ENCODE measurements at places on chromosomes 2 and 18. TPM values are rescaled to one million over a fixed set of nuclear protein-coding genes. Genes with fewer than 3 reads are reported as not detected.

SUMO1 gene
- 106 TPM for total RNA-seq

DNA sequence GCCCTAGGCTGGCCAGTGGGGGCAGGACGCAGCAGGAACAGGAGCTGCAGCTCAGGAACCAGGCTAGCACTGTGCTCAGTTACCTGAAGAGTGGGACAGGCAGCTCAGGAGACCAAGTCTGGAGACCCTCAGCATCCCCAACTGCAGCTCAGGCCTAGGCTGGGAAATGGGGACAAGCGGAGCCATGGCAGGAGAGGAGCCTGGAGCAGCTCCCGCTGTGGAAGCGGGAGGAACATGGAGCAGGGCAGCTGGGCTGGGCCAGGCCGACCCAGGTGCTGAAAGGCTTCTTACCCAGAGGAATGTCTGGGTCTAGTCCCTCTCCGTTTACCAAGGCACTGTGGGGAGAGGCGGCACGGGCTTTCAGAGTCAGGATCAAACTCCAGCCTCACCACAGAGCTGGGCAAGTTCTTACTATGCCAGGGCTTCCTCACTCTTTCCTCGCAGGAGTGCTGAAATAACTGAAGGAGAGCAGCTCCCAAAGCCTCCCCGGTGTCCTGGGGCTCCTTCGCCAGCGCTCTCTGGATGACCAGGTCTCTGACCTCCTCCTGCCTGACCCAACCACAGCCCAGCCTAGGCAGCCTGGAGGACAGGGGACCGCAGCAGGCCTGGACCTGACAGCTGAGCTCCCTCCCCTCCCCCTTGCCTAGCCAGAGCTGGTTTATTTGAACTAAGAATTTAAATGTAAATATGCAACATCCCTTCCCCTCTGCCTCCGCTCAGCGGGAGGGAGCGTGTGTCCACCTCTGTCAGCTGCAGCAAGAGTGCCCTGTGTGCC, 247.8 kb upstream of the SIX2 start:
- no peak for DNase-seq

GRCh38 chr18:23239885-23240608, 104.8 kb downstream of the CABLES1 start:
- DNase-seq, result no peak

TTN gene
- total RNA-seq, result 1.7 TPM

GRCh38 chr2:45288532-45289417, 279.5 kb upstream of the SIX2 start:
- DNase-seq, result peak; percentile 73

- no peak for DNase-seq
Observed at GRCh38 chr2:190338453-190338852, 4.9 kb upstream of the INPP1 start.

DNA sequence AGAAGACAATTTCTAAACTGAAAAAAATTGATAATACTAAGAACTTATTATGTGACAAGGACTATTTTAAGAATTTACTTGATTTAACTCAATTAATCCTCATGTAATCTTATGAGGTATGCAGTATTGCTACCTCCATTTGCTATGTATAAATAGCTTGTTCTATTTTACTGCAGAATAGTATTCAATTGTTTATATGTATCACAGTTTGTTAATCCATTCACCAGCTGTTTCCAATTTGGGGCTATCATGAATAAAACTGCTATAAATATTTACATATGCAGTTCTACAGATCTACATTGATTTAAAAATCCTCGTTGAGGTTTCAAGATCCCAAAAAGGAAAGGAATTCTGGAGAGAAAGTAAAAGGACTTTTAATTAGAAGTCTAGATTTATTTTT, 54.8 kb upstream of the DOCK10 start:
- DNase-seq, result no peak

ZNF513 gene
- total RNA-seq, result 4.6 TPM

GRCh38 chr2:106085181-106085940, 108.7 kb downstream of the UXS1 start:
- DNase-seq, result peak; percentile 4

GREB1 gene
- 0.38 TPM for total RNA-seq

TUBB6 gene
- 1,510 TPM for total RNA-seq

APOB gene
- total RNA-seq, result 0.13 TPM

DNA sequence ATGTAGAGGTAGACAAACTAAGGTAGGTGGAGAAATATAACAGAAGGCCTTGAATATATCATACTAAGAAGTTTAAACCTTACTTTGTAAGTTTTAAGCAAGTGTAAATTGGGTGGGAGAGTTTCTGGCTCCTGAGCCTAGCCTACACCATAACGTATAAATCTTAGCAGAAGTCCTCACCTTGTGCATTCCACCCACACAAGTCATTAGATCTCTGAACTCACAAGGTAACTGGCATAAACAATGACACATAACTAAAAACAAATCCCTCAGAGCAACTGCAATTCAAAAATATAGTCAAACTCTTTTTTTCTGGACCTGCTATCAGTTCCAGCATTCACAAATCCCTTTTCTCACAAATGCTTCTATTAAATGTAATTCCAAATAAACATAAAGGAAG, 9.4 kb downstream of the REV1 start:
- no peak for DNase-seq

GRCh38 chr18:21183670-21184069, 58.4 kb upstream of the GREB1L start:
- DNase-seq, result no peak

DNA sequence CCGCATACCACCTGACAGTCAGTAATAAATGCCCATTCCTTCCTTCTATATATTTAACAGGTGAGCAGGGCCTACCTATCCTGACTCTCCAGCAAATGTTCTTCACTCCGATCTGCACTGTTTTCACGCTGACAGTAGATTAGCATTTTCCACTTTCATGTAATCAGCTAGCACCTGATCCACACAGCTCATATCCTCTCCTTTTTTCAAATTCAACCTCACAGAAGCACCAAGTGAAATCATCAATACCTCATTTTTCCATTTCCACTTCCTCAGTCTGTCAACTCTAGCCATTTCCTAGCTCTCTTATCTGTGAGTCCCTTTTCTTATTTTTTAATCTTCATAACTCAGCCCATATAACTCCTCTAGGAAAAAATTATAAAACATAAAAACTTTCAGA, 402.8 kb downstream of the ZEB2 start:
- DNase-seq, result no peak

DNA sequence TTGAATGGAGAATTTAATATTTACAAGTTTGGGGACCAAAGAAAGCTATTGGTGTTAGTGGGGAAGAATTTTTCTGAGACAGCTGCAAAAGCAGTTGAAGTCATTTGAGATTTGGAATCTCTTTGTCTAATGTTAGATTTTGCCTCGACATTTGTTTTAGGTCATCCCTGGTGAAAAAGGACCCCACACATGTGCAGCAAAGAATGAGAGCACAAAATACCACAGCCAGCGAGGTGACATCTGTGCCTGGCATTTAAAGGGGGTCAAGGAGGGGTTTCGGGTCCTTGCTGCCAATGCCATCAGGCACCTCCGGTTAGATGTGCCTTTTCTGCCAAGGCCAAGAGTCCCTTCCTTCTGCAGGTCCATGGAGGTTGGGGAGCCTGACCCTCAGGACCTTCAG, 173.3 kb downstream of the TRIB2 start:
- no peak for DNase-seq

- no peak for DNase-seq
Observed at GRCh38 chr2:120384486-120385354, 38.8 kb downstream of the INHBB start.

GRCh38 chr2:118122594-118123281, 34.5 kb downstream of the INSIG2 start:
- DNase-seq, result no peak

DNA sequence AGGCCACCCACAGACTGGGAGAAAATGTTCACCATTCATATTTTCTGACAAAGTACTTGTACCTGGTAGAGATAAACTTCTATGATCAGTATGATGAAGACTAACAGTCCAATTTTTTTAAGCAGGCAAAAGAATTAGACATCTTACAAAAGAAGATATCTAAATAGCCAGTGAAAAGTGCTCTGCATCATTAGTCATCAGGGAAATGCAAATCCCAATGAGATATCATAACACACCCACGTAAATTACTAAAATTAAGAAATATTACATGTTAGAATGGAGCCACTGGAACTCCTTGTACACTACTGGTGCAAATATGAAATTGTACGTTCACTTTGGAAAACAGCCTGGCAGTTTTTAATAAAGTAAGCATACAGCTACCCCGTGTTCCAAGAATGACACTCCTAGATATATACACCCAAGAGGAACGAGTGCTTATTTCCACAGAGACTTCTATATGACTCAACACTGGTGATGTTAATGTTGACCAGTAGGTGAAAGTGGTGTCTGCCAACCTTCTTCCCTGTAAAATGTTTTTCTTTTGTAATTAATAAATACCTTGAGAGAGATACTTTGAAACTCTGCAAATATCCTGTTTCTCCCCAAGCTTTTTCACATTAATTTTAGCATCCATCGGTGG, 80.3 kb downstream of the NPAS2 start:
- no peak for DNase-seq

DNA sequence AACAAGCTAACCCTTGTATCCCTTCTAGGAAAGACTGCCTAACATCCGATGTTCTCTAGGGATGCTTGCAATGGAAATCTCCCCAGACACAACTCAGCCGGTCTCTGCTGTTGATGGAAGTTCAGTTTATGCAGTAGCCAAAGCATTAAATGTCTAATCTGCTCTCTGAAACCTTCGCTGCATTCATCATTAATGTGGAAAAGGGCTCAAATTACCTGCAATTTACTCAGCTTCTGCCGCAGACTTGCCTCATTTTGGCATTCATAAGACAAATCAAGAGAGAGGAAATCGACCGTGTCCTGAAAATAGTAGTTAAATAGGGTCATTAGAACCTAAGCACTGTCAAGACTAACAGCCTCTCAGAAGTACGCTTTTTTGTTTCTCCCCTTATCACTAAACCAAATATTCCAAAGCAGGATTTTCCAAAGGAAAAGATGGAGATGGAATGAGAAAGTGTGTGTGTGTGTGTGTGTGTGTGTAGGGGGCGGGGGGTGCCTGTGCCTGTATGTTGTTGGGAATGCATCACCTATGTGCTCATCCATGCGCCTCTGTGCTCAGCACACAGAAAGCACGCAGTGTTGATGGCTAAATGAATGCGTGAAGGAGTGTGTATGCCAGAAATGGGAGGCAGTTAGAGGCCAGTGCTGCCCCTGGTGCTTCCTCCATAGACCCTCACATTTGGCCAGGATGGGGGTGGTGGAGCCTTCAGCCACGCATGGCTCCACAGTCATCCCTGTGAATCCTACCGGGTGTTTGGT, 7.4 kb downstream of the LCT start:
- DNase-seq, result no peak

SCG2 gene
- total RNA-seq, result not detected

SNORC gene
- 0.13 TPM for total RNA-seq

DNA sequence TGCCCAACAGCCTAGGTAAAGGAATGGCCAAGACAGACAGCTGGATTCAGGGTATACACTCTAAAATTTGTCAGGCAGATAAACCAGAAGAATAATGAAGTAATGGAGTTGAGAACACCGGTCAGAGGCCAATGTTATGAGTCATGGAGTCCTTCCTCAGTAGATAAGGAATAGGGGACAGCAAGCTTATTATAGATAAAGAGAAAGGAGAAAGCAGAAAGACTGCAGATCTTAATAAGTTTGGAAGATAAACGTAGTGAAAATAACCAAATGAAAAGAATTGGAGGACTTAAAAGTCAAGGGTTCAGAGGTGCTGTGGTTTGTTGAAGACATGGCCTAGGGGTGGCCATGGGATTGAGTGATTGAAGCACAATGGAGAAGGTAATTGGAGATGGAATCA, 63.5 kb upstream of the NFE2L2 start:
- no peak for DNase-seq

MYL12A gene
- total RNA-seq, result 1,001 TPM

GRCh38 chr18:45771587-45772480, 47.9 kb downstream of the SLC14A1 start:
- DNase-seq, result no peak

GRCh38 chr18:49858309-49859020, 45.1 kb upstream of the ACAA2 start:
- DNase-seq, result peak; percentile 20

Measured in dermis microvascular lymphatic vessel endothelial cell (primary cell).